ENCODE measurements at places on chromosomes 12 and 14.

DNA sequence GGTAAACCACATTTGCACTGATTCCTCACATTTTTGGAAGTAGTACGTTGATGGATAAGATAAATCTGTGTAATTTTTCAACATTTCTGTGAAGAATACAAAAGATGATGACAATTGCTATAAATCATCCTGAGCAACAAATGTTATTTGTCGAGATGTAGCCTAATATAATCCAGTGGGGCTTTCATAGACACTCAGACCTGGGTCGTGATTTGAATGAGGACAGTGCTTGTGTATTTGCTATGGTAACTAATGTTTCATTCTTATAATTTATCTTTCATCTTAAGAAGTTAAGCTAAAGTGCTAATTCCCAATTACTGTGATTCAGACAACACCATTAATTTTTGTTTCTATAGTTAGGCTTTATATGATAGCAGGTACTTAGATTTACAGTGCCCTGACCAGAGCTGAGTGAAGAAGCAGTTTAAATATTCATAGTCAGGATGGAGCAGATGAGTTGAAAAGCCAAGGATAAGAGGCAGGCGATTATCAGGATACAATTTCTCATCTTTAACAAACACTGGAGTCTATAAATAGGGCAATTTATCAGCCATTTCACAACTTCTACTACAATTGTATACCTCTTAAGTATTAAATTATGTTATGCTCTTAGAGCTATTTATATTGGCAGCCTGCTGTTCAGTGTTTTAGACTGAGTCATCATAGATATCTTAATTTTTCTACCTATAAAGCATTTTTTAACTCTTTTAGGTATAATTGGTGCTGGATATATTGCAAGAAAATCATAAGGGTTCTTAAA, 359.9 kb downstream of the TRHDE start:
- no peak for DNase-seq

- DNase-seq: peak; percentile 47
Observed at GRCh38 chr14:62674563-62675237, 370.6 kb downstream of the KCNH5 start.

DNA sequence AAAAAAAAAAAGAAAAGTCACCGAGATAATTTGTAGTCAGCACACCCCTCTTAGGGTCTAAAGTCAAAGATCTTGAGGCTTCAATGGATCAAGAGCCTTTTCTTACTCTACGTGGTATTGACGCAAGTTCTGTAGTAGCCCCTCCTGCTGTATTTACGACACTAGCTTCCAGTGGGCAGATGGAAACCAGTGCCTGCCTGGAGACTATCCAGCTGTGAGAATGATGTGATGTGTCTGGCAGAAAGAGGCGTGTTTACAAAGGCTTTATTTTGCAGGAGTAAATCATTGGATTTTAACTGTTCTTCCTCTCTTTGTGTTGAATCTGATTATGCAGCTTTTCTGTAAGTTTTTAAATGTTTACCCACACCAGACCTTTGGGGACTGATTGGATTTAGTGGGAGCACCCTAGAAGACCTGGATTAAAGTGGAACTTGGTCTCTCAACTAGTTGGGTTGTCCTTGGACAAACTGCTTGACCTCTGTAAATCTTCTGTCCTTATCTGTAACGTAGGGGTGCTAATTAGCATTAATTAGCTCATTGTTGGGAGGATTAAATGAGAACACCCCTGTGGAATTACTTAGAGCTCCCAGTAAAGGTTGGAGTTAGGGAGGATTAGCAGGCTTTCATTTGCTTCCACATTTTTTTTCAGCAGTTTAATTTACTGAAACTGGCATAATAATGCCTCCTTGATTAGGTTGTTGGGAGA, 72.4 kb downstream of the RASSF3 start:
- no peak for DNase-seq

- no peak for DNase-seq
Observed at GRCh38 chr14:85142982-85143381, 387.0 kb upstream of the FLRT2 start.

- DNase-seq: no peak
Observed at GRCh38 chr12:79834712-79835376, 100.1 kb downstream of the PPP1R12A start.

DNA sequence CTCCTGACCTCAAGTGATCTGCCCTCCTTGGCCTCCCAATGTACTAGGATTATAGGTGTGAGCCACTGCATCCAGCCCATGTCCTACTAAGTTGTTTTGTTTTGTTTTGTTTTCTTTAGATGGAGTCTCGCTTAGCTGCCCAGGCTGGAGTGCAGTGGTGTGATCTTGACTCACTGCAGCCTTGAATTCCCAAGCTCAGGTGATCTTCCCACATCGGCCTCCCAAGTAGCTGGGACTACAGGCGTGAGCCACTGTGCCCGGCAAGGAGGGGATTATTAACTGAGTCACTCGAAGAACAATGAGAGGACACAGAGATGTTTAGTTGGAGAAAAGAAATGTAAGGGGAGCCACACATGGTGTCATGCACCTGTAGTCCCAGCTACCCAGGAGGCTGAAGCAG, 18.0 kb upstream of the ERBB3 start:
- DNase-seq: no peak

- DNase-seq: no peak
Observed at GRCh38 chr14:67539116-67539515, 6.0 kb downstream of the PLEKHH1 start.

- DNase-seq: peak; percentile 79
Observed at GRCh38 chr12:82527165-82527780, 159.4 kb upstream of the TMTC2 start.

DNA sequence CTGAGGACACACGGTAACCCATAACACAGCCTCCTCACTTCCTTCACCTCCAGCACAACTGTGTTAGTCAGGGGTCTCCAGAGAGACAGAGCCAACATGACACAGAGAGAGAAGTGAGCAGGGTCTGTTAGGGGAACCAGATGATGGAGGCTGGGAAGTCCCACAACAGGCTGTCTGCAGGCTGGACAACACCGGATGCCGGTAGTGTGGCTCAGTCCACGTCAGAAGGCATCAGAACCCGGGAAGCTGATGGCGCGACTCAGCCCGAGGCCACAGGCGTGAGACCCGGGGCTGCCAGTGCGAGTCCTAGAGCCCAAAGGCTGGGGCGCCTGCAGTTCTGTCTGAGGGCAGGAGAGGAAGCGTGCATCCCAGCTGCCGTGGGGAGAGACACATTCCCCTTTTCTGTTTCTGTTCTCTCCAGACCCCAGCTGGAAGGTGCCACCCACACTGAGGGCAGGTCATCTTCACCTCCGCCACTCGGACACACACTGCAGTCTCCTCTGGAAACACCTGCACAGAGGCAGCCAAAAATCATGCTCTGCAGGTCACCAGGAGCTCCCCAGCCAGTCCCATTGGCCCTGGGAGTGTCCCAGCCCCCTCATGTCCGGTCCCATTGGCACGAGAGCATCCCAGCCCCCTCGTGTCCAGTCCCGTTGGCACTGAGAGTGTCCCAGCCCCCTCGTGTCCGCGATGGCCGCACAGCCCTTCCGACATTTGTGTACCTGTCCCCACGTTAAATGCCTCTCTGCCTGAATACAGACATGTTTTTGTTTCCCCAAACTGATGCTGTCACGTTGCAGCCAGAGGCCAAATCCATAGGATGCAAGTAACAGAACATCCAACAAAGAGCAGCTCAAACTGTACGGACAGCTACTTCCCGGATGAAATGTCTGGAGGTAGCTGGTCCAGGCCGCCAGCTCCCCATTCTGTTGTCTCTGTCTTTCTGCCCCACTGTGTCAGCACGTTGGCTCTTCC, 7.9 kb upstream of the FBRSL1 start:
- no peak for DNase-seq

- no peak for DNase-seq
Observed at GRCh38 chr14:77457115-77457521, 283 bp downstream of the VIPAS39 start.

DNA sequence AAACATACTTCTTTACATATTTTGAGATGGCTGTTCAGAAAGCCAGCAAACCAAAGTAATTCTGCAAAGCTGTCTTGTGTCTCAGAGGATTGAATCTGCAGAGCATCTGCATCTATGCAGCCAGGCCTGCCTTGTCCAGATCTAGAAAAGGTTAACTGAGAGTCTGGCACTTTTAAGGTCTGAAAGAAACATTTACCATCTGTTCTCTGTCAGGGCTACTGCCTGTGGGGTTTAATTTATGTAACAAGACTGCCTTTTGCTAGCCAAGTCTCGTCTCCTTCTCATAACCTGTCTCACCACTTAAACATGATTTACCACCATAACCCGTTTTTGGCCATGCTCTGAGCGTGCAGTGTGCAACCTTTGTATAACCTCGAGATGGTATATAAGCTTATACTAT, 194.2 kb downstream of the SYT10 start:
- no peak for DNase-seq
